ENCODE measurements at places on chromosomes 3 and 15.

DNA sequence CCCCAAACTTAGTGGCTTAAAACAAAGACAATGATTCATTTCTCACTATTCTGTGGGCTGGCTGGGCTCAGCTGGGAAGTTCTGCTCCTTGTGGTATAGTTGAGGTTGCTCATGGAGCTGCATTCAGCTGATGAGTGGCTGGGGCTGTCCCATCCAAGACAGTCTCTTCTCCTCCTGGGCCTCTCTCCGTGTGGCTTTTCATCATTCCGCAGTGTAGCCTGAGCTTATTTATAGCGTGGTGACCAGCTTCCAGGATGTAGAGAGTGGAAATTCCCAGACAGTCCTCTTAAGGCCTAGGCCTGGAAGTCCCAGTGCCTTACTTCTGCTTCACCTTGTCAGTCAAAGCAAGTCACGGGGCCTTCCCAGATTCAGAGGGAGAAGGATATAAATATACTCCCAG, 136.7 kb upstream of the DAZL start:
- DNase-seq: no peak

DNA sequence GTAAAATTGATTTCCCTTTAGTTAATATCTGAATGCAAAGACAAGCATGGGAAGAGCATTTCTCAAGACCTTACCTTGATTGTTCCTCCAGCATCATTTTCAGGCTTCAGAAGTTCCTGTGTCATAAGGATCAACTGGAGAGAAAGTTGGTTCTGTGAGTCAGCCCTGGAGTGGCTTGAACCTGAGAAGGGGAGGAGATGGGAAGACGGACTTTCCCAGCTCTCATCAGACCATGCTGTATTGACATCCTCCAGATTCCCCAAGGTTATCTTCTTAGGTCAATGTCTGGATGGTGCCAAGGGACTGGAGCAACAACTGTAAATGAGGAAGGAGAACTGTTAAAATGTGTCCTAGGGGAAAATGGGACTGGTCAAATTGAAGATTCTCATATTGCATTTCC, 21.0 kb downstream of the RPSA start:
- DNase-seq: no peak

GRCh38 chr3:143146486-143147274, 27.1 kb downstream of the CHST2 start:
- DNase-seq: no peak

DNA sequence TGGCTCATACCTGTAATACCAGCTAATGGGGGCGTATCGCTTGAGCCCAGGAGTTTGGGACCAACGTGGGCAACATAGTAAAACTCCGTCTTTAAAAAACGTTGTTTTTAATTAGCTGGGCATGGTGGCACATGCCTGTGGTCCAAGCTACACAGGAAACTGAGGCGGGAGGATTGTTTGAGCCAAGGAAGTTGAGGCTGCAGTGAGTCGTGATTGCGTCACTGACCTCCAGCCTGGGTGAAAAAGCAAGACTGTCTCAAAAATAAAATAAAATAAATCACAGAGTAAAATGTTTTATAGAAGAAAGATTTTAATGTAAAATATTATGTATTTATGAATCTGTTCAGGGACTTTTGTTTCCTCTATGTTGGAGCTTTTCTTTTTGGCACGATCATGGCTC, 15.3 kb upstream of the STRIT1 start:
- no peak for DNase-seq

- DNase-seq: no peak
Observed at GRCh38 chr3:42753757-42754156, 19.3 kb downstream of the CCDC13 start.

GRCh38 chr3:15241341-15241740, 35.3 kb downstream of the CAPN7 start:
- DNase-seq: no peak

DNA sequence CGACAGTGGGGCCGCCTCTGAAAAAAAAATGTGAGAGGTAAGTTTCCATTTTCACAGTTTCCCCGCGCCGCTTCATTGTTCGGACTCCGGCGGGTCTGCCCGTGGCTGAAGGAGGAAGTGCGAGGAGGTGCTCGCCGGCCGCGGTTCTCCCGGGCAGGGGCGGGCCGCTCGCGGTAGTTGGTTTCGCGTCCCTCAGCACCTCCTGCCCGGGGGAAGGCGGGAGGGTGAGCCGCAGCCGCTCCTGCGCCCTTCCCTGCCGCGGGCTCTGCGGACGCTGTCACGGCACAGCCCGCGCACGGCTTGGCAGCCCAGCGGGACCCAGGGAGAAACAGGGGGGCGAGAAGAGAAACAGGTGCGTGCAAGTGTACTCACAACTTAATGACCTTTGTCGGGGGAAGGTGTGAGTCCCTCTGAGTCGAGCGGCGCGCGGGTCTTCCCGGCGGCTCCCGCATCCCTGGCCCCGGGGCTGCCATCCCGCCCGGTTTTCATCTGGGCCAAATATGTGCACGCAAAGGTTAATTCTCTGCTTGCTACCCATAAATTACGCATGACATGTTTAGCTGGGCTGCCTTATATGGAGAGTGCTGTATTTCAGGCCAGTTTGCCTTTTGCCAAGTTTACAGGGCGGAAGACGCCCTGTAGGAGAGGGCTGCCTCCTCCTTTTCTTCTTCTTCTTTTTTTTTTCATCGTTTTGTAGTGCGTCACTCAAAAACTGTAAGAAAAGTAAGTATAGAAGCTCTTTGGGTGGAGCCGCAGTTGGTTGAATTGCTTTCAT, 514 bp downstream of the MBNL1 start:
- DNase-seq: no peak

- DNase-seq: no peak
Observed at GRCh38 chr15:99408236-99409096, 157.2 kb downstream of the LRRC28 start.

DNA sequence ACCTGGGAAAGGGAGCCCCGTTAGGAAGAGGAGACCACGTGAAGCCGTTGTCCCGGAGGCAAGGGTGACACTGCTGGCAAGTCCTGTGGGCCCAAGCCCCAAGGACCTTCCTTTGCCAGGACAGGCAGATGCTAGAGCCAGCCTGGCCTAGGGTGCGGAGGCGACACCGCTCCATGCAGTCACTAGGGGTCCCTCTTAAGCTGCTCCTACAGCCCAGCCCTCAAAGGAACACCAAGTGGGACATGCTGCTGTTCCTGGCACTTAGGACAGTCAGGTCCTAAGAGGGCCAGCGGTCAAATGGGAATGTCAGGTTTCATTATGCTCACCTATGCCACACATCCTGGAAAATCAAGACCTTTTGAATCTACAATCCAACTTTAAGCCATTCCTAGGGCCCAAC, 59.7 kb downstream of the RPN1 start:
- no peak for DNase-seq
